MV-4-11 (cell line): ENCODE measurements at places on chromosomes 7 and 10.

- no peak for DNase-seq
Observed at GRCh38 chr7:99949645-99950228, 20.3 kb upstream of the GJC3 start.

GRCh38 chr7:46179061-46179610, 258.1 kb upstream of the IGFBP3 start:
- no peak for DNase-seq

- peak; percentile 42 for DNase-seq
Observed at GRCh38 chr7:94043299-94043698, 39.1 kb upstream of the BET1 start.

GRCh38 chr10:80945264-80945880, 407.7 kb downstream of the SH2D4B start:
- peak; percentile 54 for DNase-seq

DNA sequence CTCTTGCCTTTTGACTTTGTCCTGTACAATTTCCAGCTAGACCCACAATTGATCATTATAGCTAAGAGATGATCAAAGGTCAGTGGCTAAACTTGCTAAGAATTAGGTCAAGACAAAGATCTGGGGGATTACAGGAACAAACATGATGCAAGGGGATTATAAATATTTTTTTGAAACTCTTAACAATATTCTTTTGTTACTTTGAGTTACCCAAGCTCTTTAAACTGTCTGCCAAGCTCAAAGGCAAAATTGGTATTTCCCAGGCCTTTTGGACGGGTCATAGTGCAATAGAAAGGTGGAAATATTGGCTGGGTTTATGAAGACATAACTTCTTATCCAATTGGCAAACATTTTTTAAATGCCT, 23.4 kb downstream of the TBXAS1 start:
- DNase-seq, result no peak

DNA sequence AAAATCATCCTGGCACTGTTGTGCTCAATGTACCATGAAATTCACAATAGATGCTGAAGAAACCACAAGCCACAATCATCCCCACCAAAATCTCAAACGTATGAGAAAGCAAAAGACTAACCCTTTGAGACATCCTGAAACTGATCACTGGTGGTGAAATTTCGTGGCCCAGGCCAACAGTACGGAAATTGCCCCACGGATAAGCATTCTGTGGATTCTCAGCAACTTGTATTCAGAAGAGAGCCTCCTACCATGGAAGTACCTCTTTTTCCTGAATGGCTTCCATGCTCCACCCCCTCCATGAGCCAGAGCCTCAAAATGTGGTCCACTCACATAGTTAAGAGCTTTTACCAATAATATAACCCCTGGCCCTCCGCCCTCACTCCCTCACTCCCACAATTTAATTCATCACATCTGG, 163.9 kb upstream of the AUTS2 start:
- peak; percentile 91 for DNase-seq

DNA sequence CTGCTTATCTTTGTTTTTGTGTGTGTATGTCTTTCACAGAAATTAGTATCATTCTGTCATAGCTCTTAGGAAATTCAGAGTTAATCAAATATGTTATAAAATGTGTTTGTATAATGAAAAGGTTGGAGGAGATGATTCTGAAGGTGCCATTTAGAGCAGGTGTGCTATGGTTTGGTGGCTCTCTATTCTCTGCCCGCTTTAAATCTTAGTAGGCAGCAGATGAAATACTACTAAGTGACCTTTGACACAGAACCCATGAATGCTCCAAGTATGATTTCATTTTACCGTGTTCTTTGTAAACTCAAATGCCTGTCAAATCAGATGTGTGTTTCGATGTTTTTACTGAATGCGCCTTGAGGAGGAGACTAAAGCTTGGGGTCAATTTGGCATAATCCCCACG, 24.5 kb downstream of the ZEB1 start:
- no peak for DNase-seq

- no peak for DNase-seq
Observed at GRCh38 chr7:94654783-94655125, 1.2 kb downstream of the SGCE start.

DNA sequence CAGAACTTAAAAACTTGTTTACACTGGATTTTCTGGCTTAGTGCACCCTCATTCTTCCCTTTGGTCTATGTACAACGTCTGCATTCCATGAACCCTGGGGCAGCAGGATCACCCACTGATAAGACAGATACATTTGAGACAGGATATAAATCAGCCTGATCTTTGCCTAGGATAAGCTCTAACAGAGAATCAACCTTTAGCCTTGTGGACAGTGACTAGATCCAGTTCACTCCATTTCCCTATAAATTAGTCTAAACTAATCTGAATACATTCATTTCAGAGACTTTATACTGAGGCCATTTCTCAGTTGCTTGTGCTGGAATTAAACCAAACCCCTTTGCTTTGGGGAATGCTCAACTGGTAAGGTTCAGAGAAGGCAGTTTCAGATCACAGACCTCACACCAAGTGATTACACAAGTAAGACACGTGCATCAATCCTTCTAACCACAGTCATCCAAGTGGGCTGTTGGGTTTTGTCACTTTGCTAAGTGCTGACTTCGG, 639.8 kb upstream of the FZD8 start:
- DNase-seq, result no peak

DNA sequence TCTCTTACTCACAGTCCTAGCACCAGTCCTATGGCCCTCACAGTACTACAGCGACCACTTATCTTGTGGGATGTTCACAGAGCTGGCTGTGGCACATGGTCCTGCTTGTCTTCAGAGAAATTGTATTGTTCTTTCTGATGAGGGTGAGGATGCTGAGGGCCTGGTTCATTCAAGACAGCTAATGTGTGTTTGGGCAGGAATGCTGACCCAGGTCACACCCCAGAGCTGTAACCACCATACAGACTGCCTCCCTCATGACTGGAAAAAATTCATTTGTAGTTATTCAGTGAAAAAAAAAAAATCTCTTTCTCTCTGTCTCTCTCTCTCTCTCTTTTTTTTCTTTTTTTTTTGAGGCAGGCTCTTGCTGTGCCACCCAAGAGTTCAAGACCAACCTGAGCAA, 83.5 kb downstream of the KLF6 start:
- DNase-seq, result no peak

DNA sequence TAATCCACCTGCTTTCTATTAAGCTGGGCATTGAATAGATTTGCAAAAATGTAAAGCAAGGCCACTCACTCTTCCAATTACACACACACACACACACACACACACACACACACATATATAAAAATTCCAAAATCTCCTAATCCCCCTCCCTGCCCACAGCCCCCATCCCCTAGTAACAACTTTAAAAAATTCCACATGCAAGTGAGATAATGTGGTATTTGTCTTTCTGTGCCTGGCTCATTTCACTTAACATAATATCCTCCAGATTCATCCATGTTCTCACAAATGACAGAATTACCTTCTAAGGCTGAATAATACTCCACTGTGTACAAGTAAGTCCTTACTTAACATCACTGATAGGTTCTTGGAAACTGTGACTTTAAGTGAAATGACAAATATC, 24.2 kb downstream of the SH2D4B start:
- DNase-seq, result no peak

- DNase-seq, result no peak
Observed at GRCh38 chr7:141668853-141669252, 33.1 kb downstream of the DENND11 start.

GRCh38 chr7:112638675-112639400, 151.4 kb downstream of the TMEM168 start:
- DNase-seq, result no peak

- no peak for DNase-seq
Observed at GRCh38 chr7:24401628-24402593, 117.9 kb downstream of the NPY start.

GRCh38 chr10:14478604-14479003, 147.9 kb upstream of the FRMD4A start:
- peak; percentile 15 for DNase-seq

- DNase-seq, result no peak
Observed at GRCh38 chr7:101903515-101903868, 86.1 kb downstream of the CUX1 start.

DNA sequence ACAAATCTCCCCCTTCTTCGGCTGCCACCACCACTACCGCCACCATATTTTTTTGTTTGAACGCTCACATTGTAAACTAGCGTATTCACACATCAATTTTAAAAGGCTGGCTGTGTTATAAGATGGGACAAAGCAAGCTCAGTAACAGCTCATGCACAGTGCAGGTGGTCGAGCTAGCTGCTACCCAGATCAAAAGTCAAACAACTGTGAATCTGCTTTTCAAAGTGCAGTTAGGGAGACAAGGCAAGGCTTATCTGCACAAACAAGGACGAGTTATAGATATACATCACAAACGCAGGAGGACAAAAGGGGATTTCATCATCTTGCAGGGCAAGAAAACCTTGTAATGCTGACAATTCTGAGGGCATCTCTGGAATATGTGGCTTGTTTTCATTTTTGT, 231.6 kb downstream of the VTI1A start:
- DNase-seq, result no peak

GRCh38 chr7:99314504-99314903, 11.2 kb upstream of the ARPC1A start:
- DNase-seq, result no peak

DNA sequence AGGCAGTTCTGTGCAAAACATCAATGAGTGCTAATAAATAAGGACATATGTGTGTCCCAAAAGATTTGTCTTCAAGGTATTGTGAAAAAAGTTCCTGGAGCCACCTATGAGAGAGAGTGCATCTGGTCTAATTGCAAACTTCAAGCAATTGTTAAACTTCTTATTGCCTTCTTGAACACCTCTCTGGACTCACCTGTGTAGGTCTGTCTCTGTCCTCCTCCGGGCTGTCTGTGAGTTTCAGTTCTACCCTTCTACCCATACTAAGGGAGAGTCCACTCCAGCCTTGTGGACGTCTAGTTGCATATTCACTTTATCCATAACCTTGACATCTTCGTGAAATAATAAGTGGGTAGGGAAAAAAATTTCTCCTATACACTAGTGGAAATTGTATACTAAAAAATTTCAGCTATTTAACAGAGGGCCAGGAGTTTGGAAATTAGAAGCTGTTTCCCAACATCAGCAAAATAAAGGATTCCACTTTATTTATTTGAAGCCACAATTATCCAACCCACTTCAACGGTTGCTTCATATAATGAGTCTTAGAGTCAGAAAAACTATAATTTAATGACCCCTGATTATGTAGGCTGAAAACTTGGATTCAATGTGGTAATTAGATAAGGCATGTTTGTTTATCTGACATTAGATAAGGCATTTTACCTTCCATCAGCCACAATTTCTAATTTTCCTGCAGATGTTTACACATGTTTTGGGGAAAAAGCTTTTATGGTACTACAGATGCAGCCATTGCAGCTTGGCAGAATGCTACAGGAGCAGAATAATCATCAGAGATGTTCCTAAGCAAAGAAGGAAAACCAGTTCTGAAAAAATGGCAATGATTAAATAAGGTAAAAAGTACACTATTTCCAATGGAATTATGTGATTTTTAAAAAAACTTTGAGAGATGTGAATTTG, 150.8 kb upstream of the FAM3C start:
- no peak for DNase-seq

DNA sequence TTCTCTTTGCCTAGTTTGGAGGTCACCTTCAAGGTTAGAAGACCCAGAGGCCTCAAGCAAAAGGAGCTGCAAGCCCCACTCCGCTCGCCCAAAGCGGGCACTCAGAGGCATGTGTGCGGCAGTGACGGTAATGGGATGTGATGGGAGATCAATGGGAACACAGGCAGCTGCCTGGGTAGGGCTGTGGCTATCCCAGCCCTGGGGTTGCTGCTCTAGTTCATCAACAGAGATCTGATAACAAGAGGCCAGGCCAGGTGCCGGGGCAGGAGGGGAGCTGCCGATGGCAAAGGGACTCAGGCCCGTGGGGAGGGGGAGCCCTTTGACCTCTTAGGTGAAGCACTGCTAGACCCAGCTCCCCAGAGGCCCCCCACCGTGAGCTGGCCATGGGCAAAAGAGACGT, 52.0 kb upstream of the GNA12 start:
- DNase-seq, result no peak

DNA sequence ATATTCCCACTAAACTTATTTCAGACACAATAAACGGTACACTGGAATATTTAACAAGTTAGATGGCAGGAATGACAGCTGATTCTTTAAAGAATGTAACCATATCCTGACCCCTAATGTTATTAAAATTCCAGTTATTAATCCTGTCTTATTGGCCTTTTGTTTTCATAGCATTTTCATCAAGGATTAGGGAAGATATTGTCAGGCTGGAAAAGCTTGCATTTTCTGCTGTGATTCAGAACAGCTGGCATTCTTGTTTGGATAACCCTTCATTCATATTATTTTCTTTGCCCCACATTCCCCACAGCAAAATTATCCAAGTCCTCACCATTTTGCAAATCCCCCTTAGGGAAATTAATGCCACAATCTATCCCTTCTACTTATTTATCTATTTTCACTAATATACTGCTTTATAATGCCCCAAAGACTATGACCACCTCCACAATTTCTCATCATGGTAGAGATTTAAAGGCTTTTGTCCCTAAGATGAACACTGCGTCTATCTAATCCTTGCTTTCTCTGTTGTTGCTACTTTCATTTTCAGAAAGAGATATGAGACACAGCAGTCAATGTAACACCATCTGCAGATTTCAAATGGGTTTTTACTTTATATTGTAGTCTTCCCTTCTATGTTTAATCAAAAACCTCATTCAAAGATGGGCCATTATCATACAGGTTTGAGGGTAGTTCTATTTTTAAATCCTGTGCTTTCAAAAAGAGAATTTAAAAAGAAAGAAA, 475.1 kb downstream of the PARD3 start:
- DNase-seq, result no peak

DNA sequence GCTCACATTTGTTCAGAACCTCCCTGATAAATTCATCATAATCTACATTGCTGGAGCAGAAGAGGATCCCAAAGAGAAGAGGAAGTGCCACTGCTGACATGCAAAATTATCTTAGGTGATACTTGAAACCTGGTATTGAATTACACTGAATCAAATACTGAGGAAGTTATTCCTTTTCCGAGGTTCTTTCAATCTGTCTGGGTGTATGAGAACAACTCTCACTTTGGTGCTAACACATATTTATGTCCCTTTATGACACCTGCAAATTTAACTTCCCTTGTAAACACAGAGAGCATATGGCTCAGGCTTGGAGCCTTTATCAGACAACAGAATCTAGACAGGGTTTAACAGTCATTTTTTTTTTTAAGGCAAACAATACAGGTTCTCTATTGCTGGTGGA, 131.4 kb downstream of the SRPK2 start:
- DNase-seq, result no peak

DNA sequence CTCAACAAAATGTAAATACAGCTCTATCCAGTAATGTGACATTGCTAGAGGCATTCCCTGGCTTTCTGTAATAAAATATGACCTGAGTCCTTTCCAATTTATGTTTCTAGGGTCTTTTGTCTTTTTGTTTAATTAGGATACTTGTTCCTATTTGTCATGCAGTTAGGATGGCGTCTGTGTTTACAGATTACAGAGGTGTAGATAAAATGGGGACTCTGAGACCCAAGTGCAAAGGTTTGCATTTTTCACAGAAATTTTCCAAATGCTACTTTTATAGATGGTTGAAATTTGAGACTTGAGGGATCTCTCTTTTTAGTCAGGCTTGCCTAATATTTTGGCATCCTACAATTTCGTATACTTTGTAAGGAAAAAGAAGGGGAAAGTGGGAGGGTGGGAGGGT, 332.4 kb downstream of the PTEN start:
- no peak for DNase-seq

- DNase-seq, result no peak
Observed at GRCh38 chr7:77544518-77544917, 7.4 kb downstream of the PTPN12 start.

GRCh38 chr10:109679478-109679877, 243.8 kb downstream of the XPNPEP1 start:
- DNase-seq, result no peak

- peak; percentile 13 for DNase-seq
Observed at GRCh38 chr7:1946025-1946772, 276.1 kb downstream of the ELFN1 start.

GRCh38 chr10:102261196-102261595, 15.9 kb downstream of the GBF1 start:
- DNase-seq, result no peak
